Immature natural killer cell (primary cell): ENCODE measurements at places on chromosomes 3 and 15. TPM values are rescaled to one million over a fixed set of nuclear protein-coding genes. Genes with fewer than 3 reads are reported as not detected.

GRCh38 chr15:52146776-52147175 lies 34.2 kb upstream of the BCL2L10 start:
- peaks cover 21% of the 10 kb centered on the region for H3K36me3 ChIP-seq
- DNase-seq: no peak
- H3K27me3 ChIP-seq: no peaks in the 10 kb centered on the region
- no peak overlapping the region for H3K4me3 ChIP-seq

GRCh38 chr15:71999807-72000206 lies 118.1 kb downstream of the MYO9A start:
- H3K4me3 ChIP-seq: no peak overlapping the region
- no peaks in the 10 kb centered on the region for H3K4me1 ChIP-seq
- H3K27me3 ChIP-seq: no peaks in the 10 kb centered on the region
- DNase-seq: no peak
- H3K27ac ChIP-seq: no peak overlapping the region
- peaks cover 30% of the 10 kb centered on the region for H3K36me3 ChIP-seq

- no peak overlapping the region for H3K4me3 ChIP-seq
- no peak for DNase-seq
- H3K27ac ChIP-seq: no peak overlapping the region
- H3K4me1 ChIP-seq: peaks cover 29% of the 10 kb centered on the region
- peaks cover 7% of the 10 kb centered on the region for H3K27me3 ChIP-seq
These were observed 231.9 kb upstream of the TBC1D5 start for GRCh38 chr3:17974206-17974841.

GRCh38 chr3:52440249-52440551 lies 4.7 kb downstream of the SEMA3G start:
- no peaks in the 10 kb centered on the region for H3K27me3 ChIP-seq
- no peaks in the 10 kb centered on the region for H3K4me1 ChIP-seq
- no peaks in the 10 kb centered on the region for H3K36me3 ChIP-seq
- no peak overlapping the region for H3K4me3 ChIP-seq
- H3K27ac ChIP-seq: no peak overlapping the region

- no peak overlapping the region for H3K27ac ChIP-seq
- H3K4me1 ChIP-seq: no peaks in the 10 kb centered on the region
- H3K36me3 ChIP-seq: no peaks in the 10 kb centered on the region
- H3K27me3 ChIP-seq: no peaks in the 10 kb centered on the region
- DNase-seq: no peak
These were observed 810.3 kb downstream of the VGLL3 start for GRCh38 chr3:86180696-86181095.

DNA sequence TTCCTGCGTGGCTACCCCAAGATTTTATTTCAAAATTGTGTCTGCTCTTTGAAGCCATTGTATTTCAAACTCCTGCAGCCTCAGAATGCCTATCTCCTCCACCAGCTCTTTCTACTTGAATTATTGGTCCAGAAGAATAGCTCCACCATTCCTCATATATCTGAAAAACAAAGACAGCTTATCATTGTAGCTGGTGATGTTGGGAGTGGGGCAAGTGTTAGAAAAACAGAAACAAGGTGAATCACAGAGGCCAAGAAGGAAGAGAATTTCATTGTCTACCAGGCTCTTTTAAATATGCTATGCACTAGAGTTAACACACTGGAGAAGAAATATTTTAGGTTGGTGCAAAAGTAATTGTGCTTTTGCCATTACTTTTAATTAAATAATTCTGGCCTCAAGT lies 307.9 kb upstream of the ROPN1 start:
- no peak overlapping the region for H3K4me3 ChIP-seq
- no peaks in the 10 kb centered on the region for H3K36me3 ChIP-seq
- DNase-seq: no peak
- H3K4me1 ChIP-seq: no peaks in the 10 kb centered on the region
- H3K27ac ChIP-seq: no peak overlapping the region

GRCh38 chr15:74377831-74378766 lies 10.7 kb upstream of the CYP11A1 start:
- H3K27ac ChIP-seq: no peak overlapping the region
- H3K4me3 ChIP-seq: no peak overlapping the region
- no peaks in the 10 kb centered on the region for H3K36me3 ChIP-seq
- DNase-seq: no peak

- H3K27me3 ChIP-seq: peaks cover under 1% of the 10 kb centered on the region
- peaks cover 25% of the 10 kb centered on the region for H3K4me1 ChIP-seq
- no peak for DNase-seq
- H3K27ac ChIP-seq: no peak overlapping the region
These were observed 10.8 kb upstream of the FANCD2 start for GRCh38 chr3:10015461-10015904.

- H3K36me3 ChIP-seq: peaks cover 34% of the 10 kb centered on the region
- H3K4me1 ChIP-seq: peaks cover 7% of the 10 kb centered on the region
- H3K4me3 ChIP-seq: no peak overlapping the region
- no peaks in the 10 kb centered on the region for H3K27me3 ChIP-seq
- no peak for DNase-seq
These were observed 11.9 kb upstream of the MUC20 start for GRCh38 chr3:195708626-195709481.

DNA sequence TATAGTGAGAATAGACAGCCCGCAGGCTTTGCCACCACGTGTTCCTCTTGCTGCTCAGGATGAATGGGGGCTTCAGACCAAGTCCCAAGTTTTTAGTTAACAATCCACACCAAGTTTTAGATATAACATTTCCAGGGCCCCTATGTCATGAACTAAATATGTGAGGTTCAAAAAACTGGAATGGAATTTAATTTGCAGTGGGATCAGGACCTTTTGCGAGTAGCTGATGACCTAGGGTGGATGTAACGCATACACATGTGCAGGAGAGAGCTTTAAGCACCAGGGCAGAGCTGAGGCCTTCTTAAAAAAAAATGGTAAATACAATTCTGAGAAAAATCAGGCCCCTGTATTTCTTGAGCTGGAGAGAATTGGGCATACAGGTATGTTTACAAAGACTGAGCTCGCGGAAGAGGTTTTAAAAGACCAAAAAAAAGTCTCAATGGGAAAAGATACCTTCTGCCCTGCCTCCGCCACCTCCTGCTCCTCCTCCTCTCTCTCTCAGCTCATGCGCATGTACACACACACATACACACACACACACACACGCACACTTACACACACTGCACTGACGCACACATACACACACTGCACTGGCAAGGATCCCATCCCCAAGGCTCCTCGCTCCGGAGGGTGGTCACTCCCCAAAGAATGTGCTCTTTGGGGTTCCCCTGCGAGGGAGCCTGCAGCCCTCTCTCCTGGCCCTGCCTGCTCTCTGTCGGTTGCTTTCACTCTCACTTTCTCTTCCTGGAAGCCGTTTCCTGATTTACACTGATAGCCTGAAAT lies 48.2 kb upstream of the IGF1R start:
- peaks cover 15% of the 10 kb centered on the region for H3K4me1 ChIP-seq
- H3K36me3 ChIP-seq: no peaks in the 10 kb centered on the region
- DNase-seq: peak; percentile 1

DNA sequence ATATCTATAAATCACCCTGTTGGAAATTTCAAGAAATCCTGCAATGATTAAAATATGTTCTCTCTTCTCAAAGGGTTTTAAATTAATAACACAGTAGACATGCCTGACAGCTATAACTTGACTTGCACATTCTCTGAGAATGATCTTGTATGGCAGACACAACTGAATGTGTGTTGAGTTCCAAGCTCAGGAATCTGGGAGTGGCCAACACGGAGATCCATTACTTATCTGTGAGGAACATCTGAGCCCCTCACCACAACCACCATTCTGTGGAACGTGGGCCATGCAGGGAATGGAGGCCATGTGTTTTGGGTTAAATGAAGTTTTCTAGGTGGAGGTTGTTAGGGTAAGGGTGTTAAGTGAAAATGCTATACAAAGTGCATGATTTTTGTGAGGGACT lies 105.3 kb upstream of the CHMP2B start:
- no peak overlapping the region for H3K27ac ChIP-seq
- DNase-seq: no peak
- H3K4me3 ChIP-seq: no peak overlapping the region
- H3K4me1 ChIP-seq: no peaks in the 10 kb centered on the region
- H3K36me3 ChIP-seq: no peaks in the 10 kb centered on the region

- H3K4me3 ChIP-seq: no peak overlapping the region
- H3K27ac ChIP-seq: no peak overlapping the region
- no peak for DNase-seq
- no peaks in the 10 kb centered on the region for H3K4me1 ChIP-seq
These were observed 116.6 kb upstream of the TLE3 start for GRCh38 chr15:70214276-70214675.

DNA sequence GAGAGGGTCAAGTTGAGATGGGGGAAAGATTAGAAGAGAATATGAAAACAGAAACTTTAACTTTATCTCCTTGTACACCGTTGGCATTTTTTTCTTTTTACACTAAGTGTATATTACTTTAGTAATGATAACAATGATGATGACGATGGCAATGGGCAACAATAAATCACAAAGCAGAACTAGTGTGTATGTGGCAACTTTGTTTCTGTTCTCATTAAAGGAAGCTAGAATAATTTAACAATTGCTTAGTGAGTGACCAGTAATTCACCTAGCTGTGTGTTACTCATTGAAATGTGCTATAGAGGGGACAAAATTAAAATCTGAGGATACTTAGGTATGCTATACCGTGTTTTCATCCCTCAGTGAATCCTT lies 318.5 kb upstream of the TBL1XR1 start:
- DNase-seq: no peak
- no peaks in the 10 kb centered on the region for H3K36me3 ChIP-seq
- no peaks in the 10 kb centered on the region for H3K27me3 ChIP-seq
- no peak overlapping the region for H3K4me3 ChIP-seq
- H3K4me1 ChIP-seq: no peaks in the 10 kb centered on the region

DNA sequence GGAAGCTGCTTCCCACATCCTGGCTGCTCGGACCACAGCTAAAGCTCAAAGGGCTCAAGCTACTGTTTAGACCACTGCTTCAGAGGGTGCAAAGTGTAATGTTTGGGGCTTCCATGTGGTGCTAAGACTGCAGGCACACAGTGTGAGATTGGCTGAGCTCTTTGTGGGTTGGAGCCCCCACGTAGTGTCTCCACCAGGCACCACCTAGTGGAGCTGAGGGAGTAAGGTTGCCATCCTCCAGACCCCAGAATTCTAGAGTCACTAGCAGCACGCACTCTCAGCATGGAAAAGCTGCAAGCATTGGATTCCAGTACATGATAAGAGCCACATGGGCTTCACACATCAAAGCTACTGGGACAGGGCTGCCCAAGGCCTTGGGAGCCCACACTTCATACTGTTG lies 9.3 kb downstream of the MKRN3 start:
- H3K36me3 ChIP-seq: no peaks in the 10 kb centered on the region
- H3K4me1 ChIP-seq: no peaks in the 10 kb centered on the region
- H3K27me3 ChIP-seq: no peaks in the 10 kb centered on the region

DNA sequence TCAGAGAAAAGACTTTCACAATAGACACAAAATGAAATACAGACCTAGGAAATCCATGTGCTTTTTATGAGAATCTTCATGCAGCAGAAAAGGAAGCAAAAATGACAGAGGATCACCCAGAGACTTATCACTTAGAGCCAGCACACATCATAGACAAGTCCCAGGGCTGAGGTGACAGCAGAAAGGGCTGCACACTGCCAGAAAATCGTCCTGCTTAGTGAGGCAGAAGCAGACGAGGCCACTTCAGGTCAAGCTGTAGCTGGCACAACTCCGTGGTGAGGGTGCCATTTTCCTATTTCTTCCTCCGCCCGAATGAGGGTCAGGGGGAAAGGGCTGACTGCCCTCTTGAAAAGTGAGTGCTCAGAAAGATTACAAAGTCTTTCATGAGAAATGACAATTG lies 95.9 kb upstream of the TNIK start:
- DNase-seq: no peak
- no peaks in the 10 kb centered on the region for H3K36me3 ChIP-seq
- H3K4me3 ChIP-seq: no peak overlapping the region
- H3K27ac ChIP-seq: no peak overlapping the region
- no peaks in the 10 kb centered on the region for H3K27me3 ChIP-seq
- H3K4me1 ChIP-seq: no peaks in the 10 kb centered on the region

GRCh38 chr3:195083659-195084058 lies 187.3 kb downstream of the XXYLT1 start:
- H3K27ac ChIP-seq: no peak overlapping the region
- no peaks in the 10 kb centered on the region for H3K36me3 ChIP-seq
- no peak for DNase-seq
- H3K4me1 ChIP-seq: no peaks in the 10 kb centered on the region

DNA sequence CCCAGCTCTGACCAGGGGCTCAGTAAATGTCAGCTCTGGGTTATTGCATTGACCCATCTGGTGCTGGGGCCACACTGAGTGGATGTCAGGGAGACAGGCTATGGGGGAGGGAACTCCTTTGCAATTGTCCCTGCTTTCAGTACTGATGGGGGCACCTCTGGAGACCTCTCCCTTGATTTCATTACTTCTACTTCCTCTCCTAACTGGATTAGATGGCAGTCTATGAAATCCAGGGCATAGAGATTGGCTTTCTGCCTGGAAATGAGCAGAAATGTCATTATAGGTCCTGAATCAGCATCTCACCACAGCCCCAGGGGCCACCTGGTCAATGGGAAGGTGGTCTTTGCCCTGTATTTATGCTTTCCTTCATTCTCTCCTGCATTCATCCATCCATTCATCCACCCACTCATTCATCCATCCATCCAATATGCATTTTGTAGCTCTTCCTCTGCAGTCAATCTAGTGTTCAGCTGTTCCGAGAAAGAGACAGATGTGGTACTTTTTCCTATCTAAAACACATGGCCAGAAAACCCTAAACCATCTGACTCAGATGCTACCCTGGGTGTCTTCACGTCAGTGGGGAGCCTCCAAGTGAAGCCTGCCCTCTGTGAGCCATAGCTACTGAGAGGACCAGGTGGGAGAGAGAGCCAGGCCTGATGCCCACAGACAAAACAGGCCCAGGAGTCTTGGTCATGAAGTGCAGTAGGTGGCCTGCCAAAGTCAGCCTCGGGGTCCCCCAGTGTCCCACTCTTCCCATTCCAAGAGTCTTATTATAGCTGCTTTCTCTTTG lies 57.1 kb downstream of the CCDC33 start:
- H3K36me3 ChIP-seq: no peaks in the 10 kb centered on the region
- no peaks in the 10 kb centered on the region for H3K4me1 ChIP-seq
- no peak overlapping the region for H3K4me3 ChIP-seq
- no peak overlapping the region for H3K27ac ChIP-seq

GRCh38 chr15:90230071-90230494 lies 3.7 kb downstream of the CIB1 start:
- DNase-seq: no peak
- peaks cover 51% of the 10 kb centered on the region for H3K4me1 ChIP-seq
- peak overlapping the region; percentile 99 for H3K27ac ChIP-seq
- H3K27me3 ChIP-seq: peaks cover 27% of the 10 kb centered on the region
- peak overlapping the region; percentile 87 for H3K4me3 ChIP-seq

GRCh38 chr3:101042996-101043686 lies 49.9 kb upstream of the ABI3BP start:
- peaks cover 1% of the 10 kb centered on the region for H3K27me3 ChIP-seq
- no peak for DNase-seq
- no peaks in the 10 kb centered on the region for H3K36me3 ChIP-seq
- H3K27ac ChIP-seq: no peak overlapping the region
- H3K4me3 ChIP-seq: no peak overlapping the region
- H3K4me1 ChIP-seq: no peaks in the 10 kb centered on the region

GRCh38 chr3:114223143-114223542 lies 14.2 kb downstream of the ZNF80 start:
- DNase-seq: peak; percentile 68
- peak overlapping the region; percentile 96 for H3K27ac ChIP-seq
- H3K36me3 ChIP-seq: peaks cover 14% of the 10 kb centered on the region
- peak overlapping the region; percentile 67 for H3K4me3 ChIP-seq
- H3K27me3 ChIP-seq: peaks cover 5% of the 10 kb centered on the region

The SLC24A5 gene
- polyA plus RNA-seq: not detected

The SLC51B gene
- polyA plus RNA-seq: not detected

The LRRN1 gene
- 0.30 TPM for polyA plus RNA-seq

The WDR72 gene
- not detected for polyA plus RNA-seq

The TMC3 gene
- polyA plus RNA-seq: not detected

The PLA2G4D gene
- polyA plus RNA-seq: not detected
